ENCODE measurements at places on chromosomes 2 and 18.

- peak; percentile 82 for DNase-seq
Observed at GRCh38 chr2:95023222-95023597, 2.3 kb upstream of the MAL start.

- no peak for DNase-seq
Observed at GRCh38 chr2:143398781-143399180, 269.6 kb downstream of the ARHGAP15 start.

DNA sequence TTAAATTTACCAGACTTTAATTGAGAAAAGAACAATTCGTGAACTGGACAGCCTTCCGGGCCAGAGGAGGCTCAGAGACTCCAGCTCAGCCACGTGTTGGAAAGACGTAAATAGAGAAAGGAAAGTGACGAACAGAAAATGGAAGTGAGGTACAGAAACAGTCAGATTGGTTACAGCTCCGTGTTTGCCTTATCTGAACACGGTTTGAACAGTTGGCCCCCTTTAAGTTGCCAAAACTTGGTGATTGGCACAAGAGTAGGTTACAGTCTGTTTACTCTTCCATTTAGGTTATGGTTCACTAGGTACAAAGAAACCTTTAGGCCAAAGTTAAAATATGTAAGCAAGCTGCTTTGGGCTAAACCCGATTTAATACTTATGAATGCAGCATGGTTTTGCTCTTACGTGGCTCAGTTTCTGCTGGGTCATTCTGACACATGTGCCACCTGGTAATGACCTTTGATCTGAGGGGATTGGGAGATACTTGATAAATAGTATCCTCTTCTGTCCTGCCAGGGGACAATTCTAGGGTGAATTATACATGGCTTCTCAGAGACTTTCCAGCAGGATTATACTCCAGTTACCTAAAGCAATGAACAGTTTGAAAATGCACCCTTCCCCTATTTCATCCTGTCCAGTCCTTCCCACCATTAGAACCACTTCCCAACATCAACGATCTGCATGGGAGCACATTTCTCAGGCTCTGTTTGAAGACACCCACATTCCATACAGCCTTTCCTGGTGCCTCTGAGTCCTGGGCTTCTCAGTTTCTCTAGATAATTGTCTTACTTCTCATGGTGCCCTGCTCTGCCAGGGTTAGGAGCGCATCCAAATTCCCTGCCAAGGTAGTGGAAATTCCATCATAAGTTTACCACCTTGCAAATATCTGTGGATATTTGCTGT is 65.1 kb upstream of the TGIF1 start:
- DNase-seq: no peak

- DNase-seq: peak; percentile 85
Observed at GRCh38 chr2:102449370-102449974, 23.6 kb upstream of the SLC9A4 start.
